ENCODE measurements at places on chromosomes 2 and 18.

DNA sequence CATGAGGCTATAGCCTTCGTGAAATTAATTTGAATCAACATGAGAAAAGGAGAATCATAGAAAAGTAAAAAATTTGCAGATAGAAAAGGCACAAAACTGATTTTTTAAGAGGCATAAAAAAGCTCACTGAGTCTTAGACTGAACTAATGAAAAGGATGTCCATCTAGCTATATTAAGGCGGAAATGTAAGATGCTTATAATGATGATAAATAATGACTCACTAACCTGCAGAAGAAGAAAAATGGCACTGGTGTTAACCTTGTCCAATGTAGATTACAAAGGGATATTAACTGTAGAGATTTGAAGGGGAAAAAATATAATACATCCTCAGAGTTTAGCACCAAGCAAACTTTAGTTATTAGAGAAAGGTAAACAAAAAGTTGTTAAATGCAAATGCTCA lies 1098.0 kb upstream of the DDX18 start:
- no peak for DNase-seq

DNA sequence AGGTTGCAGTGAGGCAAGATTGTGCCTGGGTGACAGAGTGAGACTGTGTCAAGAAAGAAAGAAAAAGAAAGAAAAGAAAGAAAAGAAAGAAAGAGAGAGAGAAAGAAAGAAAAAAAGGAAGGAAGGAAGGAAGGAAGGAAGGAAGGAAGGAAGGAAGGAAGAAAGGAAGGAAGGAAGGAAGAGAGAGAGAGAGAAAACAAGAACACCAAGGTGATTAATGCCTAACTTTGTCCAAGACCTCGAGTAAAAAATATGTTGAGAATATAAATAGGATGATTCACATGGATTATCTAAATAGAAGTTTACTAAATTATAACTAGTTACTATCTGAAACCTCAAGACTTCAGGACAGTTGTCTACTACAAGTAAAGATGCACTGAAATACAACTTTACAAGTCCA lies 7.2 kb downstream of the PECR start:
- no peak for DNase-seq

DNA sequence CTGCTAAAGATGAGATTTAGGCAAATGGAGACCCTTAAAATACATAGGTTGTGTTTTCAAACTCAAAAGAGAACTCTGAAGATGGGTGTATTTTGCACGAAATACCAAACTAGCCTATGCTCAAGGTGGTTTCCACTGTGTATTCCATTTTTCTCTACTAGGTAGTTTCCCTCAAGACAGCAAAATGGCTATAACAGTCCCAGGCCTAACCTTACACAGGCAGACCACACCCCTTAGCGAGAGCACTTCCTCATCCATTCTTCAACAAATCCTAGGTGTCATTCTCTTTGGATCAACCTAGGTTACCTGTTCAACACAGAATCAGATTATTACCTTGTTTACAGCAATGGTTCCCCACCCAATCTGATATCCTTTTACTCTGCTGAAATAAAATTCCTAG lies 42.6 kb downstream of the HNRNPLL start:
- DNase-seq = no peak

DNA sequence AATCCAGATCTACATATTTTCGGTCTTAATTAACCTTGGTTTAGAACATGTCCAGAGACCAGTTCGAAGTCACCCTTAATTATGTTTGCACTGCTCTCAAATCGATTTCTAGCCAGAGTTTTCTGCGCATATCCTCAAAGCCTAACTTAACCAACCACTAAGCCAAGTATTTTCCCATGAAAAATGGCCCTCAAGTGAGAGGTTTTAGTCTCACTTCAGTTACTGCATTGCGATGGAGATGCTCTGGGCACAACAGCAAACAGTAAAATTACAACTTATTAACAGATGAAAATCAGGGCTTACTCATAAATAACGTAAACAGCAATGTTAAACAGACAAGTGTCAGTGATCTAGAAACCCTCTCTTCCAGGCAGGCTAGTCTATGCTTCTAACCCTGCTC lies 4.5 kb downstream of the RTN4 start:
- no peak for DNase-seq

All from activated CD8-positive, alpha-beta T cell treated with anti-CD3 and anti-CD28 coated beads for 36 hours (primary cell).